ENCODE measurements at places on chromosomes 12 and 14. TPM values are rescaled to one million over a fixed set of nuclear protein-coding genes. Genes with fewer than 3 reads are reported as not detected.

GRCh38 chr12:79140711-79141110, 276.1 kb downstream of the SYT1 start:
- DNase-seq, result no peak

GRCh38 chr12:2732290-2732689, 62.5 kb upstream of the FKBP4 start:
- DNase-seq, result no peak

- no peak for DNase-seq
Observed at GRCh38 chr12:46663318-46663717, 162.5 kb downstream of the SLC38A4 start.

GRCh38 chr12:124720004-124720680, 143.5 kb downstream of the SCARB1 start:
- DNase-seq, result no peak

- no peak for DNase-seq
Observed at GRCh38 chr12:72828662-72829324, 556.6 kb downstream of the TRHDE start.

GUCY2C gene
- total RNA-seq, result 1.2 TPM

DNA sequence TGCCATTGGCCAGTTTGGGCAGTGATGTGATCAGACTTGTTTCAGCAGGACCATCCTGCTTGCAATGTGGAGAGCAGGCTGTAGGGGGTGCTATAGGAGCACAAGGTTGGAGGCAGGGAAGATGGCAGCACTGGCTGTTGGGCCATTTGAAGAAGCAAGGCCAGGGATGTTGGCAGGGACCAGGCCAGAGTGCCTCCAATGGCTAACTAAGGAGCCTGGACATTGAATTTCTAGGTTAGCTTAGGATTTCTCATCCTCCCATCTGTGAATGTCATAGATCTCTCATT, 23.5 kb downstream of the FGF23 start:
- peak; percentile 44 for DNase-seq

DNA sequence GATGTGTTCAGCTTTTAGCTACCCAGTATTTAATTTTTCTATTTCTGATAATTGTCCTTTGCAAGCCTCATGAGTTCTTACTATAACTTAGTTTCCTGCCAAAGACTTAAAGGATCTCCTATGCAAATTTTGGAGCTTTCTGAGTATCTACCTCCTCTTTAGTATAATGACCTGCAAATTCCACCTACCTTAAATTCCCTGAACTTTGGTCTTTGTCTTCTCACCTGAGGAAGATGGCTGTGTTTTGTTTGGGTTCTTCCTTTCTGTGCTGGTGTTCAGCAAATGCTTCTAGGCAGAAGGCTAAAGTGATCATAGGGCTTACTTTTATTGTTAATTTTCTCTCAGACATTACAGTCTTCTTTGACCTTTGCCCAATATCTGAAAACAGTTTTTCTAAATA, 142.8 kb downstream of the FUT8 start:
- no peak for DNase-seq

- no peak for DNase-seq
Observed at GRCh38 chr12:123442774-123443173, 6.3 kb upstream of the RILPL2 start.

TMCC3 gene
- 15.9 TPM for total RNA-seq

CLEC1A gene
- total RNA-seq, result not detected

GRCh38 chr12:21662122-21662792, 4.6 kb upstream of the LDHB start:
- no peak for DNase-seq

GRCh38 chr14:85535991-85536832, 6.3 kb downstream of the FLRT2 start:
- no peak for DNase-seq

PTPRB gene
- total RNA-seq, result 0.55 TPM

GRCh38 chr12:53099071-53099882, 1.8 kb downstream of the IGFBP6 start:
- DNase-seq, result peak; percentile 80

DNA sequence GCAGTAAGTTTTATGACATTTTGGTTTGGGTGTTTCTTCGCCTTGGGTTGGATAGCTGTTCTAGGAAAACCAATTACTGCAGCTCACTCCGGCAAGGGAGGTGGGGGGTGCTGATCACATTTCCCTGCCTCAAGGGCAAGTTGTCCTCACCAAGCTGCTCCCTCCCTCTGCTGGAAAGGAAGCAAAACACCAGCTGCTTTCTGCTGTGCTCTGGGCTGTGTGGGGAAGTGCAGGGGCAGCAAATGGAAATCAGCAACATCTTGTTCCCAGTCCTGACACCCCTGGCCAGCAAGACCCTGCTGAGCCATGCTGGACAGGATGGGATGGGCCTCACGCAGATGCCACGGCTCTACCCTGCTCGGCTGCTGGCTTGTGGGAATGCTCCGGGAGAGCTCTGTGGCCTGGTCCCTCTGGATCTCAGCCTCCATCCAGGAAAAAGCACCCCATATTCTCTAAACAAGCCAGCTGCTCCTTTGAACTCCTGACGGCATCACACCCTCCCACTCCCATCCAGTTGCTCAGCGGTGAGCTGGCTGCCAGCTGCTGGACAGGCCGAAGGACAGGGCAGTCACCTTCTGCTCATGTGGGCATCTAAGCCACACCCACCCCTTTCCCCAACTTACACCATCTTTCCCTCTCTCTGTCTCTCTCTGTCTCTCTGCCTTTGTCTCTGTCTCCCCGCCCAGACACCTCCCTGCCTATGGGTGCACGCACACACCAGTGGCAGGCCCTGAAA, 52.4 kb upstream of the EIF5 start:
- DNase-seq, result no peak

COA8 gene
- 46.3 TPM for total RNA-seq

DNA sequence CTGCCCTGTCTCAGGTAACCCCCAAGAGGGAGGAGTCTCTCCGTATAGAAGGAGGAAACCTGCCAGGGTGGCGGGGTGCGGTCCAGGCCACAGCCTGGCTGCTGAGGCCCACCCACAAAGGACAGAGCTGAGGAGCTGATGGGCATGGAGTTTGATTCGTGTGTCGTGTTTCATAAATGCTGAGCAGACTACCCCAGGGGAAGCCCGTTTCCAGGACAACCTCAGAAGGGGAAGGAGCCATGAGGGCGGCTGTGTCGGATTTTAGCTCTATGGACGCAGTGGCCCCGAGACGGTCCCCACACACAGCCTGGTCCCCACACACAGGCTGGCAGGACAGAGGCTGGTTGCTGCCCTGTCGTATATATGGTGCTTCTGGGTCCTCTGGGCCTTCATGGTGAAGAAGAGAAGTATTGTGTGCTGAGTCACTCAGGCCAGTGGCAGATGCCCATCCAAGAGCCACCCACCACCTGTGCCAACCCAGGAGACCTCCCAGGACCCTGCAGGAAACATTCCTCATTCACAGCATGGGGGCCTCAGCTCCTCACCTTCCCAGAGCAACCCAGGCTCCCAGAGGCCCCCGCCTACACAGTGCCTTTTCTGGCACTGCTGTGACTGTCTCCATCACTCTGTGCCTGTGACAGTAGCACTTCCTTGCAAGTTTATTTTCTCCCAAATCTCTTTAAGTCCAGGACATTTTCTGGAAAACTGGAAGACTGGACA, 63.1 kb upstream of the RIN3 start:
- no peak for DNase-seq

DNA sequence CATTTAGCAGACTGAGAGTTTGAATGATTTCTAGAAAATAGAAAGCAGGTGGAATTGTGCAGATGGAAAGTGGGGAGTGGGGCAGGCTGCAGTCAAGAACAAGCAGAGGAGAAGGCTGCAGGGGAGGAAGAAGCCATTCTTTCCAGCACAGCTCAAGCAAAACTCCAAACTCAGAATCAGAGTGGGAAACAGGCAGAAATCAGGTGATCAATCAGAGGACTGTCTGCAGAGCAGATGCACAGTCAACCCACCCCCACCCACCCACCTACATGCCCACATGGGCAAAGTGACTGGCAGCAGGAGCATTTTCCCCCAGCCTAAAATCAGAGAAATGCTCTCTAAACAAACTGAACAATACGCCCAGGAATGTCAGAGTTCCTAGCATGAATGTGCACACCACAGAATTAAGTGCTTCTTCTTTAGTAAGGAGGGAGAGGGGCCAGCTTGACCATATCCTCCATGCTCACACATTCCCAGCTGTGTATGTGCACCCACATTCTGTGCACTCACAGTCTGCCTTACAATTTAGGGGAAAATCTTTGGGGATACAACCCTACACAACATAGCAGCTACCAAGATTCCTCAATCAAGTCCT, 194.1 kb upstream of the PLEKHA5 start:
- no peak for DNase-seq

RFX4 gene
- total RNA-seq, result not detected

FAM186B gene
- 0.24 TPM for total RNA-seq

- DNase-seq, result no peak
Observed at GRCh38 chr12:50387972-50388478, 8.4 kb downstream of the FAM186A start.

OTOGL gene
- 0.31 TPM for total RNA-seq

GRCh38 chr12:13864081-13864673, 117.2 kb downstream of the GRIN2B start:
- peak; percentile 72 for DNase-seq

Data from progenitor cell of endocrine pancreas (in vitro differentiated cells).